Skeletal muscle cell (primary cell): ENCODE measurements at places on chromosomes 4 and X.

DNA sequence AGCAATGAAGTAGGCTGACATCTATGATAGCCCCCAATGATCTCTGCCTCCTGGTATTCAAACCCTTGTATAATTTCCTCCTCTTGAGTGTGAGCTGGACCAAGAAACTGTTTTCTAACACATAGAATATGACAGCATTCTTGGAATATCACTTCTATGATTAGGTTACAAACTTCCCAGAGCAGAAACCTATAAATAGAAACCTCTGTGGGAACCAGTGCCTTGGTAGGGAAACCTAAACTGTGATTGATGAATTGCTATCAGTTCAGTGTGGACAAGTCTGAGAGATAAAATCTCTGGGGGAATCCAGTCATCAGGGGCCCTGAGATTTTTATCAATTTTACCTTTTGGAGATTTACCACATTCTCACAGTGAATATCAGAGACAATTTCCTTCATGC is 756.5 kb upstream of the AGA start:
- no peak for DNase-seq

DNA sequence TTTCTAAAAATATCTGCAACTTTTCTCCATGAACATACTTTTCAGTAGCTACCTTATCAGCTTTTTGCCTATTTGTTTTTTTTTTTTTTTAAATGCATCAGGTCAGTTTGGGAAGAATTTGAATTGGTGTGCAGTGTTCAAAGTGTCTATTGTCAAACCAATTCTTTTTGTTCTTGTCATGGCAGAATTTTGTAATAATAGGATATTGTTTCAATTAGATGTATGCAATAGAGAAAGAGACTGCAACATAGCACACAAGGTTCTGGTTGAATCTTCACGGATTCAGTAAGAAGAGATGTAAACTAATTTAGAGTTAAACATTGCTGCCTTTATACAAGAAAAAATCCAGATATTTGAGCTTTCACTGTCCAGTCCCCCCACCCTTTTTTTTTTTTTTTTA is 277.1 kb downstream of the GRID2 start:
- no peak for DNase-seq

DNA sequence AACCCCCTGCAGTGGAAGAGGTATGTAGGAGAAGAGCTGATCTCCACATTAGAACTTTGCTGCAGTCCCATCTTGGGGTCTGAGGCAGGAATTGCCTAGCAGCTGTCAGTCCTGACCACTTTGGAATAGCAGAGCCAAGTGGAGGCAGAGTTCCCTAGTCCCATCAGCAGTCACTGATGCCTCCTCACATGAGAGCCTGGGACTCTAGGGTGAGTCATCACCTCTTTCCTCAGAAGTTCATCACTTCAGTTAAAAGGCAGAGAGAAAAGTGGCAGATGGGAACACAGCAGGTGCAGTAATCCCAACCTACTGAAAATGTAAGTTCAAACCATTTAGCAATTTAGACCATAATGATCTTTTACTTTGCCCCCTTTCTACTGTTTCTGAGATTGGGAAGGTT is 73.9 kb upstream of the MED14 start:
- peak; percentile 21 for DNase-seq

DNA sequence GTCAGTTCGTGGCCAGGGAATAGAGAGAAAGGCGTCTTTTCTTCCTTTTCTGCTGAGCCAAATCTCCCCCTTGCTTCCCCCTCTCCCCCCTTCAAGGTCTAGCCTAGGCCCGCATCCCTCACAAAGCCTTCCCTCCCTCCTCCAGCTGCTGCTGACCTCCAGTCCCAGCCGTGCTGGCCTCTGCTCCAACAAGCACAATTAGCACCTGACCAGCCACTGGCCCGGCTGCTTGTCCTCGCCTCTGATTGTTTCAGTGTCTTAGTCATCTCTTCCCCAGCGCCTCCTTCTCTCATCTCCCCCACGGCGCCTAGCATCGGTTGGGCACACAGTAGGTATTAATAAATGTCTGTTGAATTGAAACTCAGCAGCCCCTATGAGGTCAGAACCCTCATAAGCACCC is 4.2 kb downstream of the ELF4 start:
- DNase-seq: no peak

DNA sequence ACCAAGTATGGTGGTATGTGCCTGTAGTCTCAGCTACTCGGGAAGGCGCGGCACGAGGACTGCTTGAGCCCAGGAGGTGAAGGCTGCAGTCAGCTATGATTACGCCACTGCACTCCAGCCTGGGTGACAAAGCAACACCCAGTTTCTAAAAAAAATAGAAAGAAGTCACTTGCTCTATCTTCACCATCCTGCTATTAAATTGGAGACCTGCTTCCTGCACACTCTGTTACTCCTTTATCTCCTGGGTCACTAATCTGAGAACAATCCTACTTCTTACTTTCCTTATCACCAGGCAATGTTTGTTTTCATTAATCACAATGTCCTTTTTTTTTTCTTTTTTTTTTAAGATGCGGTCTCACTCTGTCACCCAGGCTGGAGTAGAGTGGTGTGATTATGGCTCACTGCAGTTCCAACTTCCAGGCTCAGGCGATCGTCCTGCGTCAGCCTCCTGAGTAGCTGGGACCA is 16.2 kb downstream of the PRKX start:
- no peak for DNase-seq

- no peak for DNase-seq
Observed at GRCh38 chrX:35786271-35786670, 11.9 kb upstream of the MAGEB16 start.

DNA sequence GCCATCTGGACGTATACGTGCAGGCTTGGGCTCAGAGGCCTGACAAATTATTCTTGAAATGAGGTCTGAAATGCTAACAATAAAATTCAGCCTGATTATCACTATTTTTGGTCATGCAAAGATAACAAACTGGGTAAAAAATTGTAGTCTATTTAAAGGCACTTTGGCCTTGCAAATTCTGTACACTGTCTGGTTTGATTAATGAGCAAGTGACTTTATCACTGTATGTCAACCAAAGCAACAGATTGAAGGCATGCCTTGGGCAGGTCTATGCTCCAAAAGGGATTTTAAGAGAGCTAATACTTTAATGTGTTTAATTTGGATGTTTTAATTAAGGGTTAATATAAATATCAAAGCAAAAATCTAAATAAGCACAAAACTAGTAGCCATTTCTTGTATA is 1034.9 kb upstream of the GRID2 start:
- DNase-seq: no peak

- no peak for DNase-seq
Observed at GRCh38 chr4:163486321-163486720, 8.2 kb upstream of the TMA16 start.

DNA sequence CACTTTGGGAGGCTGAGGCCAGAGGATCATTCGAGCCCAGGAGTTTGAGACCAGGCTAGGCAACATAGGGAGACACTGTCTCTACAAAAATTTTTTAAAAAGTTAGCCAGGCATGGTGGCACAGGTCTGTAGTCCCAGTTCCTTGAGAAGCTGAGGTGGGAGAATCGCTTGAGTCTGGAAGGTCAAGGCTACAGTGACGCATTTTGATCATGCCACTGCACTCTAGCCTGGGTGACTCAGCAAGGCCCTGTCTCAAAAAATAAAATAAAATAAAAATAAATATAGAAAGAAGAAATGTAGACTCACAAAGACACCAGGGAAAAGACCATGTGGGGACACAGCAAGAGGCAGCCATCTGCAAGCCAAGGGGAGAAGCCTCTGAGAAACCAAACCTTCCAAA is 42.3 kb upstream of the SLC7A3 start:
- DNase-seq: no peak

- peak; percentile 69 for DNase-seq
Observed at GRCh38 chr4:176185051-176185450, 10.3 kb downstream of the SPATA4 start.

DNA sequence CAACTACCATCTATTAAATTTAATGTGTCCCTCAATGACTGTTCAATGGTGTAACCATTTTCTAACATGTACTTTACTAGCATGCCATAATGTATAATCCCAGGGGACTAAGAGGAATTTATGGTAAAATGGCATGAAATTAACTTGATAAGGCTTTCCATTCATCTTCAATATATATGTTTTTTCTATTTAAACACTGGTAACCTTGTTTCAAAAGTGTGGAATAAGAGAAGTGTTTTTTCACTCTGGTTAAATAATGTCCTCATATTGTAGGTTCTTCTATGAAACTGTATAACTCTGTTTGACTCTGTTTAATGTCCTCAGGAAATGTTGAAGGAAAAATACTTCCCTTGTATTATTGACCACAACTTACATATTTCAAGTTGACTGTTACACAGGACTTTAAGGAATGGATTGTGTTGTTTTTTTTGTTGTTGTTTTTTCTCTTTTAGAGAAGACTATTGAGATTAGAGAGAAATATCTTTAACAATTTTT is 113.8 kb upstream of the ARSJ start:
- DNase-seq: no peak

GRCh38 chr4:185933078-185933581 is 121.1 kb upstream of the SORBS2 start:
- DNase-seq: peak; percentile 85

DNA sequence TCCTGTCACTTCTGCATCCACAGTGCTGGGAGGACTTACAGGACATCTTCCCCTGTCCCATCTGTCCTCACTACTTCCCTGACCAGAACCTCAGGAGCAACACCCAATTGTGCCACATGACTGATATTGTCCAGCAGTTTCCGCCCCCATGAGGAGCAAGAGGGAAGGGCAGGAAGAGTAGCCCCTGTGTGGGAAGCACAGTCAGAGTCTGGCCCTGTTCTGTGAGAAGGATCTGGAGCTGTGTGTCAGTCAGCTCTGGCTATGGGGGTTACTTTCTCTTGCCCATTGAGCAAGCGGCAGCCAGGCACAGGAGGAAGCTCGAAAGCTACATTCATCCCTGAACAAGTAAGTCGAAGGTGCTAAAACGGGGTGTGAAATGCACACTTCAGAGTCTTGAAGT is 14.8 kb upstream of the TRIM60 start:
- no peak for DNase-seq

DNA sequence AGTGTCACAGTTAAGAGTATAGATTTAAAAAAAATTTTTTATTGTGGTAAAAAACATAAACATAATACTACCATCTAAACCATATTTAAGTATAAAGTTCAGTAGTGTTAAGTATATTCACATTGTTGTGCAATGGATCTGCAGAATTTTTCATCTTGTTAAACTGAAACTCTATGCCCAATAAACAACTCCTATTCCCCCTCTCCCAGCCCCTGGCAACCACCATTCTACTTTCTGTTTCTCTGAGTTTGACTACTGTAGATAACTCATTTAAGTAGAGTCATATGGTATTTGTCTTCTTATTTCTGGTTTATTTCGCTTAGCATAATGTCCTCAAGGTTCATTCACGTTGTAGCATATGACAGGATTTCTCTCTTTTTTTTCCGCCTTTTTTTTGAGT is 112.4 kb downstream of the PTTG2 start:
- DNase-seq: no peak

GRCh38 chr4:27619435-27619834 is 758.8 kb downstream of the STIM2 start:
- DNase-seq: no peak

DNA sequence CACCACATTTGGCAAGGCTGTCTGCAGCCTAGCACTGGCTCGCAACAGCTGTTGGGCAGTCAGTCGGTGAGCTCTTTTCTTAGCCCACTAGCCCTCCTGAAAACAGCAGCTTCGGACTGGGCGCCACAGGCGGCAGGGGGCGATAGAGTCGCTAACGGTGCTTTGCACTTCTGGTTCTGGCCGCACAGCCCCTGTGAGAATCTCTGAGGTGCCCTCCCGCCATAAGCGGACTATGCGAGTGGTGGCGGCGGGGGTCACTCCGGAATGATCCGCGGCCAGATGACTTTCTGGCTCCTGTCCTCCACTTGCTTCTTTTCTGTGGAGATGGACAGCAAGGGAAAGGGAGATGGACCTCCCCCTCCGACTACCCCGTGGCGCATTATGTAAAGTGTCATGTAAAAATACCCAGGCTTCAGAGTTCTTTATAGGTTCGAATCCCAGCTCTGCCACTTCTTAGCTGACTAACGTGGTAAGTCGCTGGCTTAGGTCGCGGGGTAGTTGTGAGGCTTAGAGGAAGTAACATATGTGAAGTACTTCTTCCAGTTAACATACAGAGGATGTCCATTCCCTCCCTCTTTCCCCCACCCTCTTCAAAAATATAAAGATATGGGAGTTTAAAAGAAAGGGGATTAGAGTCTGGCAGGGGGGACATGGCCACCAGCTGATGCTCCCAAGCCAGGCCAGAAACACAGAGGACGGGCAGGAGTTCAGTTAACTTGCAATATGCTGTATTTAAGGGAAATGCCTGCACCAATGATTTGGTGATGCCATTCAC is 11.0 kb downstream of the ARHGAP36 start:
- DNase-seq: no peak

DNA sequence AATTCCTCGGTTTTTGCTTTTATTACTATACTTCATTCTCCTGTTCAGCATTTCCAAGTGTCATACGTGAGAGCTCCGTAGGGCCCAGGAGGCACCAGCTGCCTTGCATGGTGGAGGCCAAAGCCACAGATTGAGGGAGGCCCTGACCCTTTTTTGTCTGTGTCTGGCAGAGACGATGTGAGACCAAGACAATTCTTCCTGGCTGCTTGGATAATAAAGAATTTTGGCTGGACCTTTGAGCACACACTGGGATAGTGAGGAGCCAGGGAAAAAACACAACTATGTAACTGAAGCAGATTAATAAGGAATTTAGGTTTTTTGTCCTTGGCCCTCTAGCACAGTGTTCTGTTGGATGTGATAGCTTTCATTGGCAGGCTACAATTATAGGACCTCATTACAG is 161.0 kb downstream of the CPXCR1 start:
- no peak for DNase-seq

- no peak for DNase-seq
Observed at GRCh38 chr4:98864560-98864959, 64.4 kb downstream of the EIF4E start.

- peak; percentile 36 for DNase-seq
Observed at GRCh38 chrX:16185725-16186136, 18.4 kb downstream of the MAGEB17 start.

DNA sequence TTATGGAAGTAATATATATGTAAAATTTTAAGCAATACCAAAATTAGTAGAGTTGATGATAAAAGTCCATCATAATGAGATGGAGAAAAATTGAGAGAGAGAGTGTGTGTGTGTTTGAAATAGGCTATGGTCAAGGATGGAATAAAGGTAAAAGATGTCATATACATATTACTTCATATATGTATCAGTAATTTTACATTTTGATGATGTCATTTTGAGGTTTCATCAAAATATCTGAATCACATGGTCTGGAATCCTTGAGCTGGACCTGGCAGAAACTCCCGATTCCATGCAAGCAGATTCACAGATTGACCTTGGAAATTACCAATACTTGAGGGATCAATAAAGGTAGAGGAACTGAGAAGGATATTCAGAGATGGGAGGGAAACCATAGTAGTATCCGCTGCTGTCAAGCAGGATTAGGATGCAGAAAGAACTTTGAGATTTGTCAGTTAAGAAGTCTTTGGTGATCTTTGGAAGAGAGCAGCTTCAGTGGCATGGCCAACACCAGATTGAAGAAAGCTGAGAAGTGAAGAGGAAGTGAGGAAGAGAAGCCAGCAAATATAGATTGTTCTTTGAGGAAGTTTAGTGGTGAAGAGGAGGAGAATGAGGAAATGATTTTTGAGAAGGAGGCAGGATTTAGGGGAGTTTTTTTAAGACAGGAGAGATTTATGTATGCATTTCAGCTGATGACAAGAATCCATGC is 21.5 kb downstream of the DNAAF6 start:
- no peak for DNase-seq

- no peak for DNase-seq
Observed at GRCh38 chr4:71635139-71635748, 148.6 kb downstream of the GC start.
